ENCODE measurements at places on chromosomes 2 and 18.

- no peak for DNase-seq
Observed at GRCh38 chr2:68723181-68723580, 11.4 kb upstream of the ARHGAP25 start.

DNA sequence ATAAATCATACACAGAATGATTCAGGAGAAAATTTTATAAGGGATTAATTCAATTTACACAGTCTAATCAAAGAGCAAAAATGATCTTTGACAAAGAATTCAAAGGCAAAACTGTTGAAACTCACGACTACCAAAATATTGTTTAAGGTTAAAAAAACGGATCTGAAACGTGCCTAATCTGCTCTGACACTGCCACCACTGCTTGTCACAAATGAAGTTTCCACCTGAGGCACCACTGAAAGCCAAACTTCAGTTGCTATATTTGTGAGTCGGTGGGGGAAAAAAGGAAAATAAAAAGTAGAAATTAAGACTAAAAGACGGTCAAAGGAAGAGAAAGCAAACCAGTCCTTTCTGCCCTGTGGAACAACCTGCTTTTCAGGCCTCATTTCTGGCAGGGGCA lies 140.6 kb upstream of the DNMT3A start:
- DNase-seq: no peak

- DNase-seq: no peak
Observed at GRCh38 chr2:44767691-44768090, 173.8 kb upstream of the SIX3 start.

- DNase-seq: no peak
Observed at GRCh38 chr2:11005032-11005431, 93.3 kb downstream of the KCNF1 start.

DNA sequence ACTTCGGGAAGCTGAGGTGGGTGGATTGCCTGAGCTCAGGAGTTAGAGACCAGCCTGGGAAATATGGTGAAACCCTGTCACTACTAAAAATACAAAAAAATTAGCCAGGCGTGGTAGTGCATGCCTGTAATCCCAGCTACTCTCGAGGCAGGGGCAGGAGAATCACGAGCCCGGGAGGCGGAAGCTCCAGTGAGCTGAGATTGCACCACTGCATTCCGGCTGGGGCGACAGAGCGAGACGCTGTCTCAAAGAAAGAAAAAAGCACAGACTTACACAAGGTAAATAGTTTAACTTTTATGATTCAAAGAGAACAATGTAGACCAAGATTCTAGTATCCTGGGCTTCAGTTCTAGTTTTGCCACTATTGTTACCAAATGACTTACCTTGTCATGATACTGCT lies 37.4 kb downstream of the NCKAP1 start:
- no peak for DNase-seq

DNA sequence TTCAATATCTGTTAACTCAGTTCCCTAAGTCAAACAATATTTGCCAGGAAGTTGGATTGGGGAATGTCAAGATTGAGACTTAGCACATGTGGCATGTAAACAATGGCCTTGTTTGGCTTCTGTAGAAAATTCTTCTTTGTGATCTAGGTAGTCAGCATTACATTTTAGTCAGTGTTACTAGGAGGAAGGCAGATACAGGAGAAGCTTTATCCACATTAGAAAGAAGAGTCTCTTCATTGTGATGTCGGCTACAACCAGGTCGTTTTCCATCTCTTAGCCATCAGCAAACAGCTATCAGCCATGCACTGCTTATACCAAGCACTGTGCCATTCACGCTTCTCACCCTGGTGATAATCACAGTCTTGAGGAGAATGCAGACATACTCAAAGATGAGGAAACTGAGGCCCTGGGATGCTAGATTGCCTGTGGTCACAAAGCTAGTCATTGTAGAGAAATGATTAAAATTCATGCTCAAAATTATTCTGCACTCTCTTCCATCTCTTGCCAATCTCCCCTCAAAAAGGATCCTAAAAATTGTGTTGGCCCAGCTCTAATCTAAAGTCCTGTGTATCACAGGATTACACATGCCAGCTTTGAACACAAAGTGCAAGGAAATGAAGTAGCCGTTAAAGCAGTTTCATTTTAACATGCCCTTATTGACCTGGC lies 3.2 kb downstream of the GALNT5 start:
- no peak for DNase-seq

DNA sequence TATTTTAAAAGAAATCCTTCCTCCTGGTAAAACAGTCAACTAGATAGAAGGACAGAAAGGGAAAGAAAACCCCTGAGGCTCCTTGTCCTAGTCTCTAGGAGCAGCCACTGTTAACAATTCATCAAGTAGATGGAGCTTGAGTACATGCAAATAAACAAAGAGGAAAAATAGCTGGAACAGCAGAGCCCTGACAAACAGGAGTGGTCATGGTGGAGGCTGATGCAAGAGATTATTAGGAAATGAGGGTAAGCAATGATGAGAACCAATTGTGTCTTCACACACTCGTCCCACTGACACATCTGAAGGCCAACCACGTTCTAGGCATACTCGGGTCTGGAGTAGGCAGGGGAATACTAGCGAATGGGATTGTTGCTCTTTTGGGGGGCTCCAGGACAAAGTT lies 9.2 kb downstream of the DLGAP1 start:
- DNase-seq: no peak

- DNase-seq: peak; percentile 7
Observed at GRCh38 chr2:190583507-190584337, 49.2 kb upstream of the NEMP2 start.

GRCh38 chr2:228801451-228801850 lies 469.6 kb downstream of the PID1 start:
- DNase-seq: no peak

GRCh38 chr18:45890606-45891005 lies 65.1 kb downstream of the SIGLEC15 start:
- DNase-seq: no peak

DNA sequence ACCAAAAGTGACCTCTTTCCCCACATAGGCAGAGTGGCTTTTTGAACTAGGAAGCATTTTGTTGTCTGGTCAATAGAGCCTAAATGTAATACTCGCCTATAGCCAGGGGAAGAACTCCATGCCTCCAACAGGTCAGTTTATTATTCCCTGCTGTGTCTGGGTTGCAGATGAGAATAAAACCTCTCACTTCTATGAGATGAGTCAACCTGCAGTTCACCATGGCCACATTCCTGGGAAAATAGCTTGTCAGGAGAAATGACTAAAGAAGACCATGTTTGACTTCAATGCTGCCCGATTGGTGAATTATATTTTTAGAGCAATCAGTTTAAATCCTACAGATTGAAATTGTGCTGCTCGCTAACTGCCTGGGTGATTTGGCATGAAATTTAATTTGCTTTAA lies 46.7 kb upstream of the LRRTM1 start:
- no peak for DNase-seq

DNA sequence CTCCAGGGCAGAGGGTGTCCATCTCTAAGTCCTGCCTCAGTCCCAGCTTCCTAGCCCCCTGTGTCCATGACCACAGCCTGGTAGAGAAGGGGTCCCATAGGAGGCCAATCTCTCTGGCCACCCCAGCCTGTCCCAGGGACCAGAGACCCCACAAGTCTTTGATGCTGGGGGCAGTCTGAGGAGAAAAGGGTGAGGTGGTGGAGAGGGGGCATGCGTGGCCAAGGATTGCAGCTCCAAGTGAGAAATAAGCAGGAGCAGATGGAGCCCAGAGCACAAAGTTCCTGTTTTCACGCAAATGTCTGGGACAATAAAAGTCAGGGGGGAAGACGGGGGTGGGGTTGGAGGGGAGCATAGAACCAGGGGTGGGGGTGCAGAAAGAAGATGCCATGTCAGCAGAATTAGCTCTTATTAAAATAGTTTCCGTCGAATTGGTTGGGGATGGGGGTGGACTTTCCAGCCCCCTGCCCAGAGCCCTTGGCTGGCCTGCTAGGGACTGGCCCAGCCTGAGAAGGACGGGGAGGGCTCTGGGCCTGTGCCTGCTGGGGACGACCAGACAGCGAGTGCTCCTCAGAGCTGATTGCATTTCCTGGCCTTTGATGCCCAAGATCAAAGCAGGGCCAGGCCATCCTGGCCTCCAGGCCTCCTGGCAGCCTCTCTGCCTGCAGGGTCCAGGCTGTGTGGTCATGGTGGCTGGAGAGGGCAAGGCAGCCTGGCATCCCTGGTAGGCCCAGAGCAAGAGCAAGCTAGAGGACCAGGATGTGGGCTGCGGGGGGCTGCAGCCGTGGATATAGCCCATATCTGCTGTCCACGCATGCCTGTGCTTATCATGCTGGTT lies 337.1 kb downstream of the DYSF start:
- no peak for DNase-seq

DNA sequence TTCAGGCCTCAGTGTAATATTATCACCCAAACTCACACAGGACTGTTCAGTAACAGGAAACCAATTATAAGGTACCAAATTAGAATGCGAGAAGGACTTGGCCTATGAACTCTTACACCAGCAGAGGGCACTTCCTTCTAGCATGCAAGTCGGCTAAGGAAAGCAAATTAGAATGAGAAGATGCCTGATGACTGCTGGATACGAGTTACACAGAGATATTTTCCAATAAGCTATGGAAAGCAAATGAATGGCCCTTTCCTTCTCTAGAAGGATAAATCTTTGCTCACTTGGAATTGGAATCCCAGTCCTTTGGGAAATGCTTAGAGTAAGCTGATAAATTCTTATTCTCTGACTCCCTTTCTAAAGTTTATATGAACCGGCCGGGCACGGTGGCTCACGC lies 109.8 kb downstream of the AP1S3 start:
- peak; percentile 19 for DNase-seq

DNA sequence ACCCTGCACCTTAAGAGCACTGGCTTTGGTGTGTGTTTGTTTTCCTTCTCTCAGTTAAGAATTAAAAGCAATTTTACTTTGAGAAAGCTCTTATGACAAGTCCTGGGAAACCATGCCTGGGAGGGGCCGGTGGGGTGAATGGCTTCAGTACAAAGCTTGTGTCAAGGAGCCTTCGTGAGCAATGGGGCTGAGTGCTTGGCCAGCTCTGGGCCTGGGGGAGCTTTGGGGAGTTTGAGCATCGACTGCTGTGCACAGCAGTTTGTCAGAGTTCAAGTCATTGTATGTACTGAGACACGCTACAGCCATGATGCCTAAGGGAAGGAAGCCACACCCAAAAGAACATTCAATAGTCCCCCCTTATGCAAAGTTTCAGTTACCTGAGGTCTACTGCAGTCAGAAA lies 75.8 kb downstream of the ARHGEF4 start:
- DNase-seq: no peak

DNA sequence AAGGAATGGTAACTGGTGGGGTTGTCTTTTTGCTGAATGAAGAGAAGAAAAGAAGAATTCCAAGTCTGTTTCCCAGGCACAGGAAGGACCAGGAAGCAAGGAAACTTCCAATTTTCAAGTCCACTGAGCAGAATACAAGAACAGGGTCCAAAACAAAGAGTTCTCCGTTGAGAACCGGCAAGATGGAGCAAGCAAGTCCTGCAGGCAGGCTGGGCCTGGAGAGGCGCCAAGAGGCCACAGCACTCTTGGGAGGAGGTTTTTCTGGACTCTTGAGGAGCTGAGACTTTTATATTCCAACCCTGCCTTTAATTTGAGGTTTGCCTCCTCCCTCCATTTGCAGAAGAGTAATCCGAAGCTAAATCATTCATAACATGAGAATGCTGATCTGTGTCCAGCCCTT lies 224.5 kb downstream of the IKZF2 start:
- no peak for DNase-seq

- DNase-seq: no peak
Observed at GRCh38 chr2:158512323-158512722, 55.6 kb downstream of the PKP4 start.

DNA sequence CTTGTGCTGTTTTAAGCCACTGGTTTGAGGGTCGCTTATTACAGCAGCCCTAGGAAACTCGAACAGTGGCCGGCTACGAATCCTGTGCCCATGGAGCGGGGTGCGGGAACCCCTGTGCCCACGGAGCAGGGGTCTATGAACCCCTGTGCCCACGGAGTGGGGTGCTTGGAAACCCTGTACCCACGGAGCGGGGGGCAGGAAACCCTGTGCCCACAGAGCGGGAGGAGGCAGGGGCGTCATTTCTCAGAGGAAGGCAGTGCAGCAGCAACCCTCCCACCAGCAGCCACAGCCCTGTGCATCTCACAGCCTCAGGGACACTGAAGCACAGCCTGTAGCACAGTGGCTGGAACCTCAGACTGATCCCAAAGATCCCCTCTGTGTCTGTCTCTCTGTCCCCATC lies 34.2 kb upstream of the GPC1 start:
- no peak for DNase-seq

DNA sequence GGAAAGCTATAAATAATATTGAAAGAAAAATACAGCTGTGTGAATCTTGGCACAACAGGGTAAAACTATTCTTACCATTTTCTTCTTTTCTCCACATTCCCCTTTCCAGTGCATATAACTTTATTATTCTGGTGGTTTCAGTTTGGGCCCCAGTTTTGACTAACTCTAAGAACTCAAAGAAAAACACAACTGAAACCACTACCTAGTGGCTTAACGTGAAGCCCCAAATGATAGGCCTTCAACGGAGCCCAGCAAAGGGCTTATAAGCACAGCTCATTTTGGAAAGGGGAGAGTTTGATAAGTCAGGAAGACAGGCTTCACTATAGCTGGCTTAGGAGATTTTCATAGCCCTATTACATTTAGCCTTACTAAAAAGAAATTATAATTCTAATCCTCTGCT lies 62.4 kb downstream of the PPP1R1C start:
- no peak for DNase-seq

DNA sequence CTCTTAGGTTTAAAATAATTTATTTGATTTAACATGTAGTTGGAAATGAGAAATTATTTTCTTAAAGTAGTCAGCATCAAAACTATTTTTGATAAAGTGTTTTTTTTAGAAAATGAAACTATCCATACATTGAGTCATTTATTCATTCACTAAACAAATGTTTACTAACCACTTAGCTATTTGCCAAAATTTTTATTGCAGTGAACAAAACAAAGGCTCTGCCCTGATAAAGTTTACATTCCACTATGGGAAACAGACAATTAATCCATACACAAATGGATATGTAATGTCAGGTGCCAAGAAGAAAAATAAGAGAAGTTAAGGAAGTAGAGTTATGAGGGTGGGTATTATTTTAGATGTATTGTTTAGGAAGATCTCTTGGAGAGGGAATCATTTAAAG lies 19.1 kb upstream of the CCDC178 start:
- DNase-seq: no peak

DNA sequence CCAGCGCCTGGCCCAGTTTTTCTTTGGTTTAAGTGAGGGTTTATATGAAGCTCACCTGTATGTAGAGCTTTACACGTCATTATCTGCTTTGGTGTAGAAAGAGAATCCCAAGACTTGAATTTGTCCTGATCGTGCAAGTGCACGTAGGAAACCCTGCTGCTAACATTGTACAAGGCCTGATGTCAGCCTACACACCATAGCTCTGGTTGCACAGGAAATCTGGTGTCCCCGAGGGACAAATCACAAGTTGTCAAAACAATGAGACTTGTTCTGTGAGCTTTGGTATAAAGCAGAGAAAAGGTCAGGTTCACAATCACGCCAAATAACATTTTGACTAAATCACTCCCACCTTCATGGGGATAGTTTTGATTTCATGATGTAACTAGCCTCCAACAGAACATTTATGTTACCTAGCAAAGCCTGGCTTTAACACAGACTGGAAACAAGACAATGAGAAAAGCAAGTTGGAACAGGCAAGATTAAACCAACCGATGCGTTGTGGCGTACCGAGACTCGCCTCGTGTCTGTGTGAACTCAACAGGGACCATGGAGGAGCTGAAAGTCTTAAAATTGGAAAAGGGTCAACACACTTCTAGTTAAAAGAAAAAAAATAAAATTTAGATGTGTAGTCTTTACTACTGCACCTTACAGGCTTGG lies 41.4 kb downstream of the ZAP70 start:
- DNase-seq: no peak

GRCh38 chr2:27049422-27050280 lies 1.8 kb upstream of the AGBL5 start:
- DNase-seq: peak; percentile 80
